ENCODE measurements at places on chromosomes 11 and 22. TPM values are rescaled to one million over a fixed set of nuclear protein-coding genes. Genes with fewer than 3 reads are reported as not detected.

Gene CCDC34
- total RNA-seq: 31.1 TPM

Gene MCAT
- 14.2 TPM for total RNA-seq

Gene C11orf86
- 34.6 TPM for total RNA-seq

Gene C11orf91
- total RNA-seq: 0.85 TPM

Gene TSGA10IP
- total RNA-seq: not detected

Gene SPECC1L
- 16.8 TPM for total RNA-seq

Gene DNAJB7
- not detected for total RNA-seq

Gene PYGM
- 0.73 TPM for total RNA-seq

Gene NLRP6
- total RNA-seq: not detected

Gene OR2AT4
- total RNA-seq: not detected

Gene ADAMTS15
- total RNA-seq: 10.2 TPM

Gene FKBP2
- 132 TPM for total RNA-seq

Gene SERPIND1
- total RNA-seq: not detected

Gene NXPE1
- total RNA-seq: not detected

Gene MMP12
- not detected for total RNA-seq

Gene FIBIN
- not detected for total RNA-seq

Gene LDLRAD3
- total RNA-seq: 25.8 TPM

Gene WNT7B
- 82.1 TPM for total RNA-seq

Gene PANX3
- total RNA-seq: not detected

Gene OR2AG2
- total RNA-seq: not detected

Gene CCDC87
- 0.84 TPM for total RNA-seq

Gene VSIG10L2
- total RNA-seq: not detected

Gene MYBPC3
- total RNA-seq: 0.09 TPM

Gene SAA4
- not detected for total RNA-seq

Gene CHKA
- 33.8 TPM for total RNA-seq

Gene PPFIA1
- 31.2 TPM for total RNA-seq

Gene MMP10
- 0.88 TPM for total RNA-seq

Gene HOATZ
- not detected for total RNA-seq

Gene PLAAT3
- total RNA-seq: 54.2 TPM

Gene SCGB1C1
- total RNA-seq: not detected

Gene PANX2
- total RNA-seq: 7.7 TPM

Gene CCDC88B
- total RNA-seq: 13.5 TPM

All from A549 treated with ZK216348 at 1 μM for 4 hours (cell line).